ENCODE measurements at places on chromosomes 2 and 18.

DNA sequence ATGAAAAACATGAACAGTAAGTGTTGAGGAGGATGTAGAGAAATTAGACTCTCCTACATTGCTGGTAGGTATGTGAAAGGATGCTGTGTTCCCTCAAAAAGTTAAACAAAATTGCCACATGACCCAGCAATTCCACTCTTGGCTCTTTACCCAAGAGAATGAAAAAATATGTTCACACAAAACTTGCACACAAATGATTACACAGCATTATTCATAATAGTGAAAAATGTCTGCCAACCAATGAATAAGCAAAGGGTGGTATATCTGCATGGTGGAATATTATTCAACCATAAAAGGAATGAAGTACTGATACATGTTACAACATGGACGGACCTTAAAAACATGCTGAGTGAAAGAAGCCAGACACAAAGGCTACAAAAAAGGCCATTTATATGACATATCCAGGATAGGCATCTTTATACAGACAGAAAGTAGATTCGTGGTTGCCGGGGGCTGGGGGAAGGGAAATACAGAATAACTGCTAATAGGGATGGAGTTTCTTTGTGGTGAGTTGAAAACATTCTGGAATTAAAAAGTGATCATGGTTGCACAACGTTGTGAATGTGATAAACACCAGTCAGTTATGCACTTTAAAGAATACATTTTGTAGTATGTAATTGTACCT, 85.4 kb upstream of the MYO3B start:
- no peak for DNase-seq

DNA sequence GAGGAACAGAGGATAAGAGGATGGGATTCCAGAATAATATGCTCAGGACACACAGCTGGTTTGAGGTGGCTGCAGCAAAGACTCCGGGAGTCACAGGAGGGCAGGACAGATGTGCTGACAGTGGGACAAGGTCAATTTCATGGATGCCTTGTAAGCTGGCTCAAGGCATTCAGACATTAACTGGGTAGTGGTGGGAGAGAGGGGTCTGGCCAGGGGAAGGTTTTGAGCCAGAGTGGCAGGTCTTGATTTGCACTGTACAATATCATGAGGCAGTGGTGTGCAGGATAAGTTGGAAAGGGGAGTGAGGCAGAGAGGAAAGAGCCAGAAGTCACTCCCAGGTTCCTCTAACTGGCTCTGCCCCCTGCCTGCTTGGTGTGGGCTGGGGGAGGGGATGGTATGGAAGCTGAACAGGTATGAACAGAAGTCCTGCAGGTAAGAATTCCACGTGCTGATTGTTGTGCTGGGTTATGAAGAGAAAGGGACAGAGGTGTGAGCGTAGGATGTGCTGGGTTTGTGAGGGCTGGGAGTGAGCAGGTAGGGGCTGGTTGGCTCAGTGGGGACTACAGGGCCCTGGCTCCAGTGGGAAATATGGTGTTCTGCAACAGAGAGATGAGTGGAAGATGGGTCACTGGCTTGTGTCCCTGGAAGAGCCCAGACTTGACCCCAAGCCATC, 141.7 kb upstream of the COPS8 start:
- no peak for DNase-seq

DNA sequence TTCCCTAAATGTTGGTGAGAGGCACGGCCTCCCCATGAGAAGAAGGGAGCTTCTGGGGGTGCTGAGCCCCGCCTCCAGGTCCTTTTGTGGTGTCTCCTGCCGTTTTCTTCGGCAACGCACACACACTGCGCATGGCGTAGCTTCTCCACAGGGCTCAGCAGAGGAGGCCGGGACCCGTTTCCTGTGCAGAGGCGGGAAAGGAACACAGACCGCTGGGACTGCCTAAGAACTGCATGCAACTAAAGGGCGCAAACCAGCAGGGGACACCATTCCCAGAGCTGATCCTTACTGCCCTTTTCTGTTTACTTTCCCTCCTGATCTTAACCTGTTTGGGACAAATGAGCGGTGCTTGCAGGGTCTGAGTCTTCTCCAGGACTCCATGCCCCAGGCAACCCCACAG, 90.3 kb upstream of the CAPN13 start:
- DNase-seq: no peak

GRCh38 chr2:219836647-219837177, 209.3 kb downstream of the SLC4A3 start:
- DNase-seq: no peak

- no peak for DNase-seq
Measured at GRCh38 chr2:219490186-219490585, 8.5 kb upstream of the GMPPA start.

GRCh38 chr18:8609659-8610458, 622 bp downstream of the RAB12 start:
- no peak for DNase-seq

DNA sequence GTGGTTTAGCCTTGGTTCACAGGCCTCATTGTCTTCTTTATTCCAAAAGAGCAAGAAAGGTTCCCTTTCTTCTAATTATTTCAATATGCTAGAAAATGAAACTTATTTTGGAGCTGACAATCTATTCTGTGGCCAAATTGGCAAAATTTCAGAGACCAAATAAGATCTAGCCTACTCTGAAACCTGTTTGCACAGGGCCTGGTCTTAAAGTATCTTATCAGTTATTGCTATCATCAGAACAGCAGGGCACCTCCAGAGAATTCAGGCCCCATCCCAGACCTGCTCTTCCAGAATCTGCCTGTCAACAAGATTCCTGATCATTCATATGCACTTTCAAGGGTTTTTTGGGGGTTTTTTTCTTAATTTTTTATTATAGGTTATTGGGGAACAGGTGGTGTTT, 198.7 kb downstream of the ANAPC1 start:
- DNase-seq: no peak

- DNase-seq: no peak
Measured at GRCh38 chr2:111912547-111912946, 14.1 kb downstream of the MERTK start.

DNA sequence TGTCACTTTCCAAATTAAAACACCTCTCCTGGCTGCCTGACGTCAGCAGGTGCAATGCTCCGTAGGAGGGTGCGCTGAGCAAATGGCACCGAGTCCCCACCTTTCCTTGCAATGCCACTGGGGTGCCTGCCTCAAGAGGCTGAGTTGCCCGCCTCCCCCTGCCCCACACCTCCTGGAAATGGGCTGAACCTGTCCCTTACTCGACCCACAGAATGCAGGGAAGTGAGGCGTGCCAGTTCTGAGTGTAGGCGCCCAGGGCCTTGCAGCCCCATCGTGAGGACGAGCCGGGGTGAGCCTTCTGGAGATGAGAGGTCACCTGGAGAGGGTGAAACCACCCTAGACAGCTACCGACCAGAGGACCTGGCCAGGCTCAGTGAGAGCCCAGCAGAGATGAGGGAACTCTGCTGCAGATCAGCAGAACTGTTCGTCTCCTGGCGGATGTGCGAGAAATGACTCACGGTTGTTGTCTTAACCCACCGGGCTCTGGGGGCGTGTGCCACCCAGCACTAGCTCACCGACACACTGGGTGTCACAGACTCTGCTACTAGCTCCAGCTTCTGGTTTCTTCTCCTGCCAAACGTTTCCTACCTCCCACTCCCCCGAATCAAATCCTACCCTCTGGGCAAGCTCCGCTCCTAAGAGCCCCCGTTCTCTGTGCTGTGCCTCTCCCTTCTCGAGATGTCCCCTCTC, 168.7 kb upstream of the HDAC4 start:
- no peak for DNase-seq

- no peak for DNase-seq
Measured at GRCh38 chr18:32255570-32255969, 65.7 kb downstream of the MEP1B start.

GRCh38 chr2:112182581-112183034, 44.4 kb downstream of the FBLN7 start:
- DNase-seq: no peak

- DNase-seq: peak; percentile 45
Measured at GRCh38 chr2:76197842-76198448, 487.2 kb upstream of the GCFC2 start.

- no peak for DNase-seq
Measured at GRCh38 chr2:240186191-240186725, 45.8 kb upstream of the OTOS start.

GRCh38 chr2:28071221-28071620, 180.7 kb downstream of the BABAM2 start:
- DNase-seq: no peak

GRCh38 chr18:79490626-79491041, 94.9 kb downstream of the NFATC1 start:
- DNase-seq: no peak

DNA sequence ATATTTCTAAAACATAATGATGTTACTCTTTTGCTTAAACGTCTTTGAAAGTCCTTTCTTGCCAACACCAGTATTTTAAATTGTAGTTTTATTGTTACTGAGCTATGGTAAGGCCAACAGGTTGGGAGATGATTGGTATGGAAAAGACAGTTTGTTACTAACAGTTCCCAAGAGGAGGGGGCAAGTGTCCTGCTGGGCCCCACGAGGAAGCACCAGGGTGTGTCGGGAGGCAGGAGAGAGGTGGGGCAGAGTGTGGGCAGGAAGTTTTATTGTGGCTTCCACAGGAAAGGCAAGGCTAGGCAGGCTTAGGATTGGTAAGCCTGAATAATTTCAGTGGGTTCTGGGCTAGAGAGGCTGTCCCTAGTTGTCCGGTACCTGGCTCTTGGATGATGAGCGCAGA, 134.3 kb downstream of the SOCS6 start:
- DNase-seq: no peak

- no peak for DNase-seq
Measured at GRCh38 chr2:43083710-43084698, 142.4 kb downstream of the ZFP36L2 start.

DNA sequence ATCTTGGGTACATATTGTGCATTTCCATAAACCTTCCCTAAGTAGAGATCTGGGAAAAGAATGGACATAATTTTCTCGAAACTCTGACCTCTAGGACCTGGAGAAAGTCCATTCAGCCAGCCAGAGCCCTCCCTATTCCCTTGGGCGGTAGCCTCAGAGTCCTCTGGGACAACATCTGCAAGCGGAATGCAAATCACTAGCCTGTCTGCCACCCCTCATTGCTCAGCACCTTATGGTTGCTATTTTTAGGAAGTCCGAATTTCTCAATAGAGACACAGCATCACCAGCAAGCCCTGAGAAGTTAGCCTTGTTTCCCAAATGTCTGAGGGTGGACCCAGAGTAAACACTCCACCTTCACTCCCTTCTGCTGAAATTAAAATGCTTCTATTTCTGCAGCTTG, 17.6 kb upstream of the CD28 start:
- no peak for DNase-seq

DNA sequence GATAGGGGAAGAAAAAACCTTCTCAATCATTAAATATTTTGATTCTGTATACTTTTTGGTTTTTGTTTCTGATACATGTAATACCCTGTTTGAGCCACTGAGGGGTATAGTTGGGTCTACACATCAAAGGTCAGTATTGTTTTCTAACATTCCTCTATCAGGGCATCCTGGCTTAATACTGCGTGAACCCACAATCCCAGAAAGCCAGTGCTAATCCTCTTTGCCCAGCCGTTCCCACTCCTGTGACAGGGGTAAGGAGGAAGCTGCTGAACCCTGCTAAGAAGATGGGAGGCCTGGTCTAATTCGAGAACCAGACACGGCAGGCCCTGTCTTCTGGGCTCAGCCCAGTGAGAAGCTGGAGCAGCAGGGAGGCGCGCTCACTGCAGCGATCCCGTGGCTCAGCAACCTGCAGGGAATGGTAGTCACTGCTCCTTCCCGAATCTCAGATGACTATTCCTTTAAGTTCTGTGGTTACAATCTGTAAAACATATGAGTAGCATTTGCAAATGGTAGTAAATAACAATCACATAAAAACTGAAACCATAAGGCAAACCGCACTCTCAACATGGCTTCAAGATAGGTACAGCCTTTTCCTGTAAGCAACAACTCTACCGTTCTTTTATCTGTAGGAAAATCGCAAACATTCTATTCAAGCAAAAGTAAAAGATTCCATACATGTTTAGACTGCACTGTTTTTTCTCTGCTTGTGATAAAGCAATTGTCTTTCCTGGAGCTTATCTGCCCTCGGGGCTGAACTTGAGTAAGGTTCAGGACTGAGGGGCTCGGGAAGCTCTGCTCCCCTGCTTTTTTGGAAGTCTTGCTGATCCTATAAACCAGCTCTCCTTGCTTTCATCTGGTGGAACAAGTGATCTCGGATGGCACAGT, 87.0 kb downstream of the EPB41L3 start:
- DNase-seq: no peak

DNA sequence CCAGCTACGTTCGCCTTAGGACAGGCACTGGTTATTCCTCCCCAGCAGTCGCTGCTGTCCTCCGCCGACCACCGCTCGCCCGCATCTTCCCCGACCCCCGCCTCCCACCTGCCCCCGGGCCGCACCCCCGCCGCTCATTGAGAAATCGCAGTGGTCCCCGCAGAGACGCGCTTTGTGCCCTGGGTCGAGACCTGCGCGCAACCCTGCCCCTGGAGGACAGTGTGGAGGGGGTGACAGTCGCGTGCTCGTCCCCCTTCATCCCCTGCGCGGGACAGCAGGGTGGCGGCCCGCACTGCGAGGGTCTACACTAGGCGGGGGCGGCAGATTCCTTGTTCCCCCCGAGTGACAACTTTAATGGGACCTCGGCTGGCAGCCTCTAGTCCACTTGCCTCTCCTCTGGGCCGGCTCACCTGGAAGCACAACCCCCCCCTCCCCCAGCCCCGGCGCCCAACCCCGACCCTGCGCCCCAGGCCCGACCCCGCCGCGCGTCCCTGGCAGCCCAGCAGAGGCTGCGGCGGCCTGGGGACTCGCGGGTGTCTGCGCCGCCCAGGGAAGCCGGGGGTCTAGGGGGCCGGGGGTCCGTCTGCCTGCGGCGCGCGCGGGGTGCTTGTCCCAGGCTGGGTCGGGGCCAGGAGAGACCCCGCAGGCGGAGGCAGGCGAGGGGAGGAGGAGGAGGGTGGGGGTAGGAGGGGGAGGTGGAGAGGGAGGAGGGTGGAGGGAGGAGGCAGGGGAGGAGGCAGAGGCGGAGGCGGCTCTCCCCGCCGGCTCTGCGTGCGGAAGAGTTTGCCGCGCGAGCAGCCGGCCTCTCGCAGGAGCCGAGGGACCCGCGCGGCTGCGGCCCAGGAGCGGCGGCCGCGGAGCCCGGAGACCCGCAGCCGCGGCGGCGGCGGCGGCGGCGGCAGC, at the start of gene NPAS2:
NPAS2 (plus strand) TSS at position 770 of the 903 bp plus-strand sequence. CDS start 84,616 bp downstream, outside the sequence.
- DNase-seq: no peak

GRCh38 chr2:21142149-21142548, 18.4 kb downstream of the TDRD15 start:
- DNase-seq: no peak
